Natural killer cell (primary cell): ENCODE measurements at places on chromosomes 1 and 21. TPM values are rescaled to one million over a fixed set of nuclear protein-coding genes. Genes with fewer than 3 reads are reported as not detected.

DNA sequence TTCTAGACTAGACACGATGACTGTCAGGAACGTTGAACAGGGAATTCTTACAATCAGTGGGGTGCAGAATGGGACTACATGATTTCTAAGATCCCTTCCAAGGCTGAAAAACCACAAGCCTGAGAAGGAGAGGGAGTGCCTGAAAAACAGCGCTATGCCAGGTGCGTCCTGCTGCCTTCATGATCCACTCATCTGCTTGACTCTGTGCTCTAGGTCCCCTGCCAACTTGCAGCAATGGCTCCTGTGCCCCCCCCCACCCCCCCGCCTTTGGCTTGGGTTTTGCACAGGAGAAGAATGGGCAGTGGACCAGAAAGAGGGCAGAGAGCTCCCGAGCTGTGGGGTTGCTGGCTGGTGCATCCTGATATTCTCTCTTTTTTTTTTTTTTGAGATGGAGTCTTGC lies 5.9 kb downstream of the SLC2A7 start:
- DNase-seq, result no peak
- no peak overlapping the region for H3K27ac ChIP-seq
- no peaks in the 10 kb centered on the region for H3K27me3 ChIP-seq
- H3K4me3 ChIP-seq, result no peak overlapping the region

DNA sequence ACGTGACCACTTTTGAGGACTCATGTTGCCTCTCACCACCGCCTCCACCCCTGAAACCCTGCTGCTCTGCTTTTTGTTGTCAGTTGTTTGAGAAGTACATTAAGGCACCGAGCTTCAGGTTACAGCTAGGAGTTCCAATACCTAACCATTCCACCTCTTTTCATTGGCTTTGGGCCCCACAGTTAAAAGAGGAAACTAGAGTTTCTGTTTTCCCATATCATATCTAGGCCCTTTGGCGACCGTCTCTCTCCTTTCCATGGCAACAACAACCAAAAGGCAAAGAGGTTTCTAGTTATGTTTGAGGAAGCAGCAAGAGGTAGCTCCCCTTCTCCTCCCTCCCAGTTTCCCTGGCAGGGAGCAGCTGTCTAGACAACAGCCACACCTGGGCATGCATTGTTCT lies 5.9 kb downstream of the ANKRD35 start:
- no peak overlapping the region for H3K27ac ChIP-seq
- H3K27me3 ChIP-seq, result peaks cover 8% of the 10 kb centered on the region
- H3K36me3 ChIP-seq, result no peaks in the 10 kb centered on the region
- no peak for DNase-seq
- no peak overlapping the region for H3K4me3 ChIP-seq

Gene MYOG
- not detected for total RNA-seq

- DNase-seq, result no peak
- H3K36me3 ChIP-seq, result no peaks in the 10 kb centered on the region
- H3K27me3 ChIP-seq, result peaks cover 2% of the 10 kb centered on the region
Measured at GRCh38 chr1:12075195-12076114, 12.4 kb downstream of the TNFRSF8 start.

Gene IVL
- not detected for total RNA-seq

DNA sequence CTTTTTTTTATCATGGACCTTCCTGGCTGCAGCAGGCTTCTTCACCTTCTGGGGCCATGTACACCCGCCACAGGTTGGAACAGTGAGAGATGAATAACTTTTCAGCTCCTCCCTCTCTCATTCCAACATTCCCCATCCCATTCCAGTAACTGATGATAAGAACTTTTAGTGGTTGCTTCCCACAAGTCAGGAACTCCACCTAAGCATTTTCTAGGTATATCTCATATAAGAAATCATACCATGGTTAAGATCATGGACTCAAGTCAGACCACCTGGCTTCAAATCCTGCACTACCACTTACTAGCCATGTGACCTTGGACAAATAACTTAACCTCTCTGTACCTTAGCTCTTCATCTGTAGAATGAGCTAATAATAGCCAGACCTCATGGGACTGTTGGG lies 42.5 kb upstream of the RGS8 start:
- H3K4me1 ChIP-seq, result no peaks in the 10 kb centered on the region
- no peak overlapping the region for H3K27ac ChIP-seq
- no peak overlapping the region for H3K4me3 ChIP-seq
- no peak for DNase-seq

Gene RNF186
- total RNA-seq, result not detected

- H3K4me1 ChIP-seq, result peaks cover 12% of the 10 kb centered on the region
- H3K4me3 ChIP-seq, result peak overlapping the region; percentile 46
- no peak overlapping the region for H3K27ac ChIP-seq
- H3K27me3 ChIP-seq, result no peaks in the 10 kb centered on the region
Measured at GRCh38 chr1:78651241-78651640, 1.6 kb downstream of the IFI44 start.

Gene ABCA4
- total RNA-seq, result 0.48 TPM

DNA sequence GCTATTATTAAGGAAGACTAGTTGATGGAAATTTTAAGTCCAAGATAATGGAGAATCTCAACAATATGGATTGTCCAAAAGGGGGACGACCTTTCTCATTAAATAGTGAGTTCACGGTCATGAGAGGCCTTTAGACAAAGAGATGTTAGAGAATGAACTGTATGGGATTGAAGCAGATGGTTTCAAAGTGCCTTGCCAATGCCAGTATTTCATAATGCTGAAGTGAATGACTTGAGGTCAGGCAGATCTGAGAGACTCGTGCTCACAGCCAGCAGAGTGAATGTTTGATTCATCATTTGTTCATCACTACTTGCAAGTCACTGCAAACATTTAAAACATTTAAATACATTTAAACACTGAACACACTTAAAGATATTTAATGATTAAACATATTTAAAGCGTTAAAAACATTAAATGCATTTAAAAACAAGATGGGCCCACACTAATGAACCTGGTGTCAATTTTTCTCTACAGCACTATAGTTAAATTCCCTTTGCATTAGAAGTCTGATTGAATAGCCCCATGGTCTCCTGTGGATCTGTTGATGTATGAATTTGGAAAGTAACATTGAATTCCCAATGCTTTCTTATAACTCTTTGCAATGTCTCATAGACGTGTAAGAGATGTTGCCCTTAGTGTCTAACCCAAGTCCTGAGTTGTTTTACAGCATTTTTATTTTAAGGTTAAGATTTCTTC lies 80.7 kb downstream of the TGFB2 start:
- no peak for DNase-seq
- H3K36me3 ChIP-seq, result no peaks in the 10 kb centered on the region
- no peak overlapping the region for H3K27ac ChIP-seq
- no peaks in the 10 kb centered on the region for H3K27me3 ChIP-seq
- no peaks in the 10 kb centered on the region for H3K4me1 ChIP-seq
- H3K4me3 ChIP-seq, result no peak overlapping the region

Gene NIPAL3
- 31.9 TPM for total RNA-seq

- H3K4me1 ChIP-seq, result peaks cover 28% of the 10 kb centered on the region
- DNase-seq, result peak; percentile 92
- H3K27ac ChIP-seq, result peak within 1 kb of the TSS; percentile 88
- no peaks in the 10 kb centered on the region for H3K36me3 ChIP-seq
Measured at GRCh38 chr1:151909167-151910149, at the start of gene THEM4. Gene THEM4 (minus strand): TSS chr1:151909511. CDS start chr1:151909458, 53 bp downstream.

GRCh38 chr1:84582802-84583587 lies 8.8 kb upstream of the CTBS start:
- no peak overlapping the region for H3K4me3 ChIP-seq
- DNase-seq, result no peak
- H3K4me1 ChIP-seq, result no peaks in the 10 kb centered on the region
- no peak overlapping the region for H3K27ac ChIP-seq
- no peaks in the 10 kb centered on the region for H3K36me3 ChIP-seq
- H3K27me3 ChIP-seq, result peaks cover 2% of the 10 kb centered on the region

Gene OLFML3
- not detected for total RNA-seq

DNA sequence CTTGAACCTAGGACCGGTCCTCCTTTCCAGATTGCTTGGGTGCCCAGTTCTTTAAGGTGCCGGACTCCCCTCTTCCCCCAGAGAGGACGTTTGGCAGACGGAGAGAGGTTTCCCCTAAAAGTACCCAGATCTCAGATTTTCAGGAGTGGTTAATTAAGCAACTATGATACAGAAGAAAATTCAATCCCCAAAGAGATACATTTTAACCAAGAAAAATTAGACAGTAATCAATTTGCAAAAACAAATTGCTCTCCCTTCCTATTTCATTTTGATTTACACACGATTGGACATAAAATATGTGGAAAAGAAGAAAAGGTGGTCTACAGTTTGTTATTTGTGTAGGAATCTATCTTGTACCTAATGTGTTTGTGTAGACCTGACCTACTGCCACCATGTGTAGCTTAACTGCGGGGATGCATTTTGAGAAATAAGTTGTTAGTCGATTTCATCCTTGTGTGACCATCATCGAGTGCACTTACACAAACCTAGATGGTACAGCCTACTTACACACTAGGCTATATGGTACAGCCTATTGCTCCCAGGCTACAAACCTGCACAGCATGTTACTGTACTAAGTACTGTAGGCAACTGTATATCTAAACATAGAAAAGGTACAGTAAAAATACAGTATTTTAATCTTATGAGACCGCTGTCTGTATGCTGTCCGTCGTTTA lies 755 bp downstream of the RPAP2 start:
- peak overlapping the region; percentile 83 for H3K4me3 ChIP-seq
- no peak for DNase-seq
- H3K27ac ChIP-seq, result peak overlapping the region; percentile 91
- H3K27me3 ChIP-seq, result no peaks in the 10 kb centered on the region
- H3K4me1 ChIP-seq, result peaks cover 9% of the 10 kb centered on the region

DNA sequence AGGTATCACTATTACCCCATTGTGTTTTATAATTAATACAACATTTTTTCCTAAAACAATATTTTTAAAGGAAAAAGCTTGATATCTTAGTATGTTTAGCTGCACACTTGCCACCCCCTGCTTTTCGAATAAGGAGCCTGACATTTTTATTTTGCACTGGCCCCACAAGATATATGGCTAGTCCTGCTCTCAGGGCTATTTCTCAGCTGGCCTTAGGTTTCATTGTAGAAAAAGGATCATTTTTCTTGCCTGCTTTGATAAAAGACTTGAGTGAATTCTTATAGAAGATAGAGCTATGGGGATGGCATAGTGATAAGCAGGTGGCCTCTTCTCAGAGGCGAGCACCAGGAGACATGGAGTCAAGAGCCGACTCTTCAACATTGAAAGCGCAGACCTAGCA lies 167.0 kb downstream of the FAM78B start:
- H3K4me3 ChIP-seq, result no peak overlapping the region
- DNase-seq, result no peak
- H3K36me3 ChIP-seq, result no peaks in the 10 kb centered on the region
- no peaks in the 10 kb centered on the region for H3K27me3 ChIP-seq

DNA sequence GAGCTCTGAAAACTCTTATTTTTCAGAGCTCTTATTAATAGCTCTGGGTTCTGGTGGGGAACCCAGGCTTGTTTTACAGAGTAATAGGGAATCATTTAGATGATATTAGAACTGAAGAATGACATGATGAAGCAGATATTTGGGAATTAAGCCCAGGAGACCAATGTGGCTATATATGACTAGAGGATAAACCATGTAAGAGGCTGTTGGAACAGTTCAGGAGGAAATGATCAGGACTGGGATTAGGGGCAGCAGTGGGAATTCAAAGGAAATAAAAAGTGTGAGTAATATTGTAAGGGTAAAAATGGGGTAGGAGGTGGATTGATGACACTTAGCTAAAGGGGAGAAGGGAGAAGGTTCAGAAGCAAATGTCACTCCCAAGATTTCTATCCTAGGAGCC lies 58.6 kb downstream of the GIPC2 start:
- DNase-seq, result no peak
- H3K27me3 ChIP-seq, result no peaks in the 10 kb centered on the region
- no peak overlapping the region for H3K27ac ChIP-seq
- H3K4me1 ChIP-seq, result no peaks in the 10 kb centered on the region
- no peaks in the 10 kb centered on the region for H3K36me3 ChIP-seq

DNA sequence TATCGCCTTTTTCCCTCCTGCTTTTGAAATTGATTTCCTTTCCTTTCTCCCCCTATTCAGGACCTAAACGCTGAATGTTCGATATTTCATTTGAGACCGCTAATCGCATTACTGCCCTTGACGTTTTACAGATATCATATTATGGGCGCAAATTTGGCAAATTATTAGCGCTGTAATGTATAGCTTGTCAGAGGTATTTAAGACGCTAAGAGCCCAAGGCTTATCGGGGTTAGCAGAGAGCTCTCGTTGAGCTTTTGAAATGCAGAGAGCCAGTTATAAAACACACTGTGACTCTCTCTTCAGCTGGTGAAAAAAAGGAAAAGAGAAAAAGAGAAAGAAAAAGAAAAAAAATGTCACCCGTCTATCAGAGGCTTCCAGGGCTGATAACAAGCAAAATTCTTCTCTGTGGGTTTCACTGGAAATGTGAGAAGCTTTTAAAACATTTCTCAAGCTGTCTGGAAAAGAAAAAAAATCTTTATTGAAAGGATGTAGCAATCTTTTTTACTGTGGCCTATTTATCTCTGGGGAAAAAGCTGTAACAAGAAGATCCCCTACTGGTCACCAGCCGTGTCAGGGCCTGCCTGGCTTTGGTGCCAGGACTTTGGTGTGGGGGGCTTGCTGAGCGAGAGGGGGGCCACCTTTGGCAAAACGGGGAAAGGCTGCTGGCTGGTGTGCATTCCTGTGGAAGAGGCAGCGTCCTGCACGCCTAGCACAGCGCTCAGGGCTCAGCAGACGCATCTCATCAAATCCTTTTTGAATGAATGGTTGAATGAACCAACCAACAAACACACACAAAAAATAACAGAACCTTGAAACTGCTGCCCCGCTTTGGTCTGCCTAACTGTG lies 119.8 kb downstream of the RNF220 start:
- H3K4me3 ChIP-seq, result no peak overlapping the region
- no peaks in the 10 kb centered on the region for H3K4me1 ChIP-seq
- no peaks in the 10 kb centered on the region for H3K27me3 ChIP-seq
- DNase-seq, result no peak

- peaks cover 8% of the 10 kb centered on the region for H3K4me1 ChIP-seq
- peaks cover 10% of the 10 kb centered on the region for H3K27me3 ChIP-seq
- no peak for DNase-seq
- H3K4me3 ChIP-seq, result no peak overlapping the region
- no peaks in the 10 kb centered on the region for H3K36me3 ChIP-seq
- no peak overlapping the region for H3K27ac ChIP-seq
Measured at GRCh38 chr1:154755858-154756730, 114.0 kb downstream of the KCNN3 start.

- no peaks in the 10 kb centered on the region for H3K27me3 ChIP-seq
- H3K36me3 ChIP-seq, result no peaks in the 10 kb centered on the region
- H3K27ac ChIP-seq, result no peak overlapping the region
- peaks cover 13% of the 10 kb centered on the region for H3K4me1 ChIP-seq
- DNase-seq, result no peak
- H3K4me3 ChIP-seq, result no peak overlapping the region
Measured at GRCh38 chr1:110253213-110253612, 43.1 kb downstream of the KCNC4 start.

Gene TMEM52
- not detected for total RNA-seq
